ENCODE measurements at places on chromosomes 16 and 17.

DNA sequence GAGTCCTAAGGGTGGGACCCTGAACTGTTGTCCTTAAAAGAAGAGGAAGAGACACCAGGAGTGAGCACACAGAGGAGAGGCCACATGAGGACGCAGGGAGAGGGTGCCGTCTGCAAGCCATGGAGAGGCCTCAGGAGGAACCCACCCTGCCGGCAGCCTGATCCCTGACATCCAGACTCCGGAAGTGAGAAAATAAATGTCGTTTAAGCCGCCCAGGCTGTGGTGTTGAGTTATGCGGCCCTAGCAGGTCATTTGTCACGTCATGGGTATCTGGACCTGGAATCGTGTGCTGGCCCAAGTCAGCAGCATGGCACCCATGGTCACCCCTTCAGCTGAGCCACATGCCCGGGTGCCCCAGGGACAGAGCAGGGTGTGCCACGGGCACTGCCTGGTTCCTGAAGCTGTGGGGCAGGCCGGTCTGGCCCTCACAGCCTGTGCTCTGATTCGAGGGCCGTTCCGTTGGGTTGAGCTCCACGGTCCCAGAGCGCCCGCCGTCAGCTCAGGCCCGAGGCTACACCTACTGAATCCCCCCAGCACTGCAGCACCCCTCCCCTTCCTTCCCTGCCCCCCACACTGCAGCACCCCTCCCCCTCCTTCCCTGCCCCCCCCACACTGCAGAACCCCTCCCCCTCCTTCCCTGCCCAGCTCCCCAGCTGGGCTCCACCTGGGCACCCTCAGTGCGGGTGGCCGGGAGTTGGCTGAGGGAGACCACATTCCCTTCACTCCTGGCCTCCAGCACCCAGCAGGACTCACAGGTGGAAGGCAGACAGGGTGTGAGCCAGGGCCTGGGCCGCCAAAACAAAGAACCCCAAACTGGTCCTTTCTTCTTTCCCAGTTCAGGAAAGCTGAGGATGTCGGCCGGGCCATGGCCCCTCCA is 2.7 kb upstream of the CCDC57 start:
- DNase-seq, result no peak

- no peak for DNase-seq
Observed at GRCh38 chr16:85279825-85280545, 167.7 kb upstream of the CIBAR2 start.

DNA sequence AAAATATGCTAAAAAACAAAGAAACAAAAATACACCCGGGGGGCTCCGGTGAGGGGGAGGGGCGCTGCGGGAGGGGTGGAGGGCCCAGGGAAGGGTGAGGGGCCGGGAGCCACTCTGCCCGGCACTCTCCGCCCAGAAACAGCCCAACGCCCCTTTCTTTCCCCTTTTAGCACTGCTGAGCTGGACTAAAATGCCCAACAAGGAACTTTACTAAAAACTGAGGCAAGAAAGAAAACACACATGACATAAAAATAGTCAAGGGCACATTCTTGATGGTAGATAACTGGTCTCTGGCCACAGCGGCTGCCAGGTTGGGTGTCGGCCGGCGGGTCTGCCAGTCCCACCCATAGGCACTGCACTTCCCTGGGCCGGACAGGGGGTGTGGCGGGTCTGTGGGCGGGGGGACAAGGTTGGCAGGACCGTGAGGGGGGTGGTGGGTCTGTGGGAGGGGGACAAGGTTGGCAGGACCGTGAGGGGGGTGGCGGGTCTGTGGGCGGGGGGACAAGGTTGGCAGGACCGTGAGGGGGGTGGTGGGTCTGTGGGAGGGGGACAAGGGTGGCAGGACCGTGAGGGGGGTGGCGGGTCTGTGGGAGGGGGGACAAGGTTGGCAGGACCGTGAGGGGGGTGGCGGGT is 20.9 kb downstream of the METRNL start:
- no peak for DNase-seq

GRCh38 chr16:17321824-17322223 is 148.9 kb downstream of the XYLT1 start:
- DNase-seq, result no peak

DNA sequence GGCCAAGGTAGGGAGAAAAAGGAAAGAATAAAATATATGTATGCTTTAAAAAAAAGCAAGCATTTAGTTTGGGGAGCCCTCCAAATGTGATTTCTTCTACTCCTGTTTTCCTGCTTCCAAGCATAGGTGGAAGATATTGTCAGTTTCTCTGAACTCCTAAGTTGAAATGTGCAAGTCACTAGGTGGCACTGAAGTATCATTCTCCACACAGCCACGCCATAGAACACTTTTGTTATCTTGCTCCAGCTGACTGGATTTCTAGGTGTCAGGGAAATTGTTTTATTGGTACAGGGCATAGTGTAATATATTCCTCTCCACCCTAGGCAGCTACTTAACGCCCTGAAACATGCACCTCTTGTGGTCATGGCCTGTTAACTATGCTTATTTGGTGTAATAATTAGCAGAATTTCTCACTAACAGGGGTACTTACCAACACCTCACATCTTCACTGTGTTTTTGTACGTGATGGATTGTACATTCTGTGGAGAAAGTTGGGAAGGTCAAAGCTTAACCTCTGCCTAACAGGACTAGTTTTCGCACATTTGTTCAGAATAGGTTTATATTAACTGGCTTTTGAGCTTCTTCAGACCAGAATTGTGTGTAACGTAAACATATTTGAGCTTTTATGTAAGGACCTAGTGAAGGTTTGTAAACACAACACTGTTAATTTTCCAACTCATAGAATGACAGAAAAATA is 69.3 kb downstream of the FTO start:
- no peak for DNase-seq

- DNase-seq, result no peak
Observed at GRCh38 chr17:42422958-42423712, at the start of gene CAVIN1. TSS of gene CAVIN1 (minus strand) at chr17:42423256. CDS start at chr17:42423097, 159 bp downstream.

DNA sequence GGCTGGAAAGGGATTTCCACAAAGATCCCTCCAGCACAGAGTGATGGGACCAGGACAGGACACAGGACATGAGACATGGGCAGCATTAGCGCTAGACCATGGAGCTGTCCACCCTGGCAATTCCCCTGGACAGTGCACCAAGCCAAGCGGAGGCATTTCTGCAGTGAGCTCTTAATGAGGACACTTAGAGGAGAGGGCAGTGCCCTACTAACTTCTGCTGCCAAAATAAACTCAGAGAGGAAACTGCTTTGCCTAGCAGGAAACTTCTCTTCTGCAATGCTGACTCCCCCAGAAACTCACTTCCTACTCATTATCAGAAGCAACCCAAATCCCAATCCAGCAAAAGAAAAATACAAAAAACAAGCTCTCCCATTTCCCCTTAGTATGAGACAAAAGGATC is 119.2 kb downstream of the HS3ST2 start:
- no peak for DNase-seq

DNA sequence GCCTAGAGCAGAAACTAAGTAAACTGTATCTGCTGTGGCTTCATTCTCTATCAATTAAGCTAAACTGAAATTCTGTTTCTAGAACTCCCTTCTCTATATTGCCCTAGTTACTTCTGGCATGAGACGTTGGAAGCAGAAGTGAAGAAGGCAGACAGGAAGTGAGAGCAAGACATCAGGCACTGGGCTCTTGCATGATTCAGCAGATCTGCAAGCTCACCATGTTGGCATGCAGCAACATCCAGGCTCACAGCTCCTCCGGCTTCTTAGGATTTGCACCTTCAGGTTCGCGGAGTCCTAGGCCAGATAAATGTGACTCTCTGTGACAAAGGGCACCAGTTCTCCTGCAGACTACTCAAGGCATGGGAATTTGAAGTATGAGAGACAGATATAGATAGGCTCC is 148.3 kb downstream of the CDH8 start:
- DNase-seq, result no peak

- DNase-seq, result no peak
Observed at GRCh38 chr17:79026376-79027273, 2.7 kb downstream of the C1QTNF1 start.

GRCh38 chr17:46915596-46915995 is 7.4 kb upstream of the GOSR2 start:
- DNase-seq, result no peak

DNA sequence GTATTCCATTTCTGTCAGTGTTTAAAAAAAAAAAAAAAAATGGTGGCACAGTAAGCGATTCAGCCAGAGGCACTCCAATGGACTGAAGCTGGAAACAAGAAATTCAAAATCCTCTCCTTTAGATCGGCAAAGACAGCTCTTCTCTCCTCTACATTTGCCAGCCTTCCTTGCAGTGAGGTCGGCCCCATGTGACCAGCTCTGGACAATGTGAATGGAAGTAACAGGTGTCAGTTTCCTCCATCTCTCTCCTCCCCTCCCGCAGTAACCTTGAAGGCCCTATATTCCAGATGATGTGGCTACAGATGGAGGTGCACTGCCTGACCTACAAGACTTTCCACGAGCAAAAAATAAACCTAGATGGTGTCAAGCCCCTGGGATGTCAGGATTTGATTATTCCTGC is 15.0 kb downstream of the CUEDC1 start:
- no peak for DNase-seq

DNA sequence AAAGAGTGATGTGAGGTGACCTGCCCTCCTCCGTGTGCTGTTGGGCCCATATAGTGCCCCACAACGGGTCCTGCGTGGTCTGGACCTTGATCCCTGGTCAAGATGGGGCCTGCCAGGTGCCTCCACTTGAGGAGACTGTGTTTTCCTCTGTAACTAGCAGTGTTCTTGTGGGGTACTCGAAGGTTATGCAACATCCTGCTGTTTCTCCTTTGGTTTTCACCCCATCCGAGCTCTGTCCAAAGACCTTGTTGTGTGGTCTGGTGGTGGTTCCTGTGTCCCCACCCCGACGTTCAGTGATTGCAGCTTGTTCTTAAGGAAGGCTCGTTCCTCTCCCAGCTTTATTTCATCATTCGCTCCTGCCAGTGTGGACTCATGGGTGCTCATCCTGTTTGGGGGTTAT is 38.7 kb upstream of the ZNF750 start:
- no peak for DNase-seq

DNA sequence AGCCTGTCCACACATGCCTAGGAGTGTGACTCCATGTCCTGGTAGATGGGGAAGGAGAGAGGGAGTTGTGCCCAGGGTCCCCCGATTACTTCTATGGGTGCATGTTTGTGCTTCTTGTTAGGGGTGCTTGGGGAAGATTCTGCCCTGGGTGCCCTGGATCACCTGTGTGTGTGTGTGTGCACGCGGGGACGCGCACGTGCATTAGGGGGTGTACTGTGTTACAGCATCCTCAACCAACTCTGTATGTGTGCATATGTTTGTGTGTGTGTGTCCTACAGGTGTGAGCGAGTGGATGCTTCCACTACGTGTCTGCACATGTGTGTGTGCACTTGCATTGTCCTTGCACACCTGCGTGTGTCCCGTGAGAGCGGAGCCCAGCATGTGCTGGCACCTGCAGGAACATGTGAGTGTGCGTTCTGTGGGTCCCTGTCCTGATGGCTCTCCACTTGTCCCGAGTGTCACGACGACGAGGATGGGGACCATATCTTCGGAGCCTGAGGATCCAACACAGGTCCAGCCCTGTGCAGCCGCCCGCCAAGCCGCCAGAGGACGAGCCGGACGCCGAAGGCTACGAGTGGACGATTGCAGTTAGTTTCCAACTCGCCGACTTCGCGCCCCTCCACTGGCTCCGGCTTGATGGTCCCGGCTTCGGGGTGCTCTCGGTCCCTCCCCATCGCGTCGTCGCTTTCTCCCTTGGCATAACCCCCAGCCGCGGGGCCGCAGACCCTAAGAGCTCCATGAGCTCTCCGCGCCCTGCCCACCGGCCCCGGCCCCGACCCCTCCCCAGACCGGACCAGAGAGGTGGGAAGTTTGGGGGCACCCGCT is 6.0 kb upstream of the TBC1D3B start:
- no peak for DNase-seq

- no peak for DNase-seq
Observed at GRCh38 chr17:32822996-32823395, 53.9 kb downstream of the MYO1D start.

GRCh38 chr16:78045865-78046581 is 23.7 kb downstream of the CLEC3A start:
- no peak for DNase-seq

DNA sequence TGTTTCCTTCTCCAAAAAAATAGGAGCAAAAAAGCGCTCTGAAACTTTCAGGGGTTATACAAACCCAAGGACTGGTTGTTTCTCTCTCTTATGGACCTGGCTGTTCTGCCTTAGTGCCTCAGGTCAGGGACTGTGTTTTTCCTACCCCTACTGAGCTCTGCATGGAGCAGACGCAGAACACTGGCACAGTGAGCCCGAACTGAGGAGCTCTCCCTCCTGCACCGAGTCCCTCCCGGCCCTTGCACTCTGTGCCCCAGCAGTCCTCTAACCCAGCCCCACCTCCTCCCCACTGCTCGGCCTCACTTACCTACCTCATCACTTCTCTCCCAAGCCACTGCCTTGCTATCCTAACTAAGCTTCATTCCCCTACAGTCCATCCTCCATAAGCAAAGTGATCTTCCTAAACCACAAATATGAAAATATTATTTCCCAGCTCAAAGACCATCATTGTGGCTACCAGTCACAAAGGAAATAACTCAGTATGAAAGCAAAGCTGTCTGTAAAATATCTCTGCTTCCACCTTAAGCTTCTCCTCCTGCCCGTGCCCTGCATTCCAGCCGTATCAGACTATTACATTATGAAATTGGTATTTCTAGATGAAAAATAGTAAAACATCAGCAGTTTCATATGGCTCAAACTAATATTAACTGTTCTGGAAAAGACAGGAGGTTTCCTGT is 13.6 kb downstream of the MEIOB start:
- no peak for DNase-seq

DNA sequence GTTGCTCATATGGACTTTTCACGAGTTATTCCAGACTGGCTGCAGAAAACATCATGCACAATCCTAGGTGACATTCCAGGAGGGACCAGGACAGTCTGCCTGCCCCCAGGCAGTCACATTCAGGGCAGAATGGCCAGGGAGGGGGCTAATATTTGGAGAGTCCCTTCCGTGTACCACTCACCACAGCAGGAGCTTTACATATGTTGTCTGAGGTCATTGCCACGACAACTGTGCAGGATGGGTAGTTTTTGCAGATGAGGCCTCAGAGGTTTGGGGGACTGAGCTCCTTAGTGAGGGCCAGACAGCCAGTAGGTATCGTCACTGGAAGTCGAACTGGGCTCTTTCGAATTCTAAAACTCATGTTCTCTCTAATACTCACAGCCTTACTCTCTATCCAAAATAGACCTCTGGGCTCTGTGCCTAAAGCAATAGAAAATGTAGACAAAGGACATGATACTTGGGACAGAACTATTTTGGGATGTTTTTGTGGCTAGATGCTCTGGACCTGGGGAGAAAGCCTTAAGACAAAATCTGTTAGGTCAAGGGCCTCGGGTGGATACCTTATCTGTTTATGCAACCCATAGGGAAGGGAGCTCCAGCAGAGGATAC is 338.5 kb downstream of the MAF start:
- no peak for DNase-seq

Measured in central memory CD4-positive, alpha-beta T cell (primary cell).